ENCODE measurements at places on chromosomes 11 and 22.

DNA sequence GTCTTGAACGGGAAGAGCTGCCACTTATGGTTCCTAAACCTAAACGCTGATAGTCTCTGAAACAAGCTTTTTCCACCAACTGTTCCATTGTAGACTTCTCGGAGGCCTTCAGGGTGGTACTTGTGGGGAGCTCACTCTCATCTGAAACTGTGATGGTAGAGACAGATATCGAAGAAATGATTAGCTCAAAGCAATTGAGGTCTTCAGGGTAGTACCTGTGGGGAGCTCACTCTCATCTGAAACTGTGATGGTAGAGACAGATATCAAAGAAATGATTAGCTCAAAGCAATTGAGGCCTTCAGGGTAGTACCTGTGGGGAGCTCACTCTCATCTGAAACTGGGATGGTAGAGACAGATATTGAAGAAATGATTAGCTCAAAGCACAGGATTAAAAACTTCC lies 175.7 kb downstream of the SWAP70 start:
- no peak for DNase-seq

DNA sequence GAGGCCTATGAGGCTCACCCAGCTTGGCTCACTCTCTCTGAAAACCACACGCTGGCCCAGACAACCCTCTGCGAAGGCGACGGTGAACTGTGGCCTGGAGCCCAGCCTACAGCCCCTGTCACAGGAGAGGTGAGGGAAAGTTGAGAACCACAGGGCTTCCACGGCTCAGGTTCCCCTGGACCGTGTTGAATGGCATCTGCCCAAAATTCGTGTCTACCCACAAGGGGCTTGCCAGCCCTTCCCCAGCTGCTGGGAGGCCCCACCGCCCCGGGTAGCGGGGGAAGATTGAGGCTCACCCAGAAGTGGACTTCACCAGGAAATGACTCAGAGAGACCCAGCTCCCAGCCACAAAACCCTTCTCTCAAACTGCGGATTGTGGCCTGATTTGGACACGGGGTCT lies 197.1 kb downstream of the CTTN start:
- DNase-seq = no peak

DNA sequence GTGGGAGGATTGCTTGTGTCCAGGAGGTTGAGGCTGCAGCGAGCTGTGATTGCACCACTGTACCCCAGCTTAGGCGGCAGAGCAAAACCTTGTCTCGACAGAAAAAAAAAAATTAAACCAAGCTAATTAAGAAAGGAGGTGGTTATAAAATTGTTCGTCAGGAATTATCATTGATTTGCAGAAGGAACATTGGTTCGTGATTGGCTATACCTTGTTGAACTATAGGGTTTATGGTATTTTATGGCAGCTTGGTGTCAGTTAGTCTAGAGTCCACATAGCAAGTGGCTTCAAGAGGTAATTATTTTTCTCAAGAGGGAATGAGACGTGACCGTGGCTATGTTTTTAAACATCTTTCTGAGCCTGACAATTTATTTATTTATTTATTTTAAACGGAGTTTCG lies 11.5 kb upstream of the TMEM216 start:
- no peak for DNase-seq

- no peak for DNase-seq
These were observed 1.5 kb downstream of the DGAT2 start for GRCh38 chr11:75770102-75770501.

GRCh38 chr11:5550440-5551095 lies 2.2 kb upstream of the OR52H1 start:
- no peak for DNase-seq

- no peak for DNase-seq
These were observed 1790.8 kb downstream of the LRRC4C start for GRCh38 chr11:39668640-39669039.

DNA sequence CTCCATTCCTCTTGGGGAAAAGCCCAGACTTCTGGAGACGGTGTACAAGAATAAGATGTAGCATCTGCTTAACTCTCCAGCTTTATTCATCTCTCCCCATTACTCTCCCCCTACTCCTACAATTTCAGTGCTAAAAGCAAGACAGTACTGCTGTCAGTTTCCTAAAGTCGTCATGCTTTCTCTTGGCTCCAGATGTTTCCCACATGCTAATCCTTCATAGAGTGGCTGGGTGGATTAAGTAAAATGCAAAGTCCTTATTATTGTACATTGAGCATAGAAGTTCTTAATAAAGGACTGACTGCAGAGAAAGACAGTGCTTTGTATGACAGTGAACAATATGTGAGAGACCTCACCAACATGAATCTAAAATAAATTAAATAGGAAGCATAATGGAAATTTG lies 142.2 kb upstream of the UBASH3B start:
- DNase-seq = no peak

- no peak for DNase-seq
These were observed 558.4 kb upstream of the CADM1 start for GRCh38 chr11:116062490-116063171.

- DNase-seq = no peak
These were observed 281.8 kb upstream of the ANO5 start for GRCh38 chr11:21911061-21911460.

All from activated CD4-positive, alpha-beta T cell treated with anti-CD3 and anti-CD28 coated beads, Interleukin-2, amount 50 U/mL, for 1 hour (primary cell).